Frontal cortex (tissue), 4 donors: ENCODE measurements at places on chromosomes 12 and 14. TPM values are rescaled to one million over a fixed set of nuclear protein-coding genes. Genes with fewer than 3 reads are reported as not detected.

GRCh38 chr12:102548543-102548942 lies 68.2 kb upstream of the IGF1 start:
- DNase-seq, result no peak

DNA sequence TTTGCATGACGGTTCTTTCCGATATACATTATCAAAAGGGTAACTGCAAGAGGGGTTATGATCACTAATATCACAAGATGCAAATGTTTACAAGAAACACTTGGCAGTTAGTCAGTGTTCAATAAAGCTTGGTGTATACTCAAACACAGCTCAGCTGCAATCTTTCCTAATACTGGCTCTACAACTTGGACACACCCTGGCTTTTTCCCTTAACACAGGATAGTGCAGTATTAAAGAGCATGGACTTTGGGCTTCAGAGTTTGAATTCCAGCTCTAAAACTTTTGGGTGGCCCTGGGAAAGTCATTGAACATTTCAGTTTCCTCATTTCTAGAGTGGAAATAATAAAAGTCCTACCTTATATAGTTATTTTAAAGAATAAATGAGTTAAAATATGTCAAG lies 107.0 kb downstream of the HECTD4 start:
- no peak for DNase-seq

- DNase-seq, result no peak
Observed at GRCh38 chr12:24931666-24932405, 17.1 kb downstream of the BCAT1 start.

DNA sequence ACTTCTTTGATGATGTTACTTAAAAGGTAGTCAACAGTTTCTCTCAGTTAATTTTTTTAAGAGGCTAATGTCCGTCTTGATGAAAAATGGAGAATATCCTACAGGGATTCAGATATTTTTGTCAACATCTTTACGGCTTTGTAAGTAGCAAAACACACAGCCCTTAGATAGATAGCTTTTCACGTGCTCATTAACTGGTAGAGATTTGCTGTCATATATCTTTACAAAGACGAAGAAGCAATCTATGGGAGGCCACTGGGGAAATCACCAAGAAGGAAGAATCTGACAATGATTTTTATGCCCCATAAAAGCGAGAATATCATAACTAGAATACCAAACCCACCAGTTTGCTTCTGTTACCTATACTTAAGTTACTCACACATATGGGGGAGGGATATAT lies 121.2 kb downstream of the SLC2A13 start:
- no peak for DNase-seq

TSPAN9 gene
- total RNA-seq, result 22.4 TPM

RPS29 gene
- 2,056 TPM for total RNA-seq

GRCh38 chr14:47044841-47045240 lies 393.3 kb upstream of the RPL10L start:
- no peak for DNase-seq

NELL2 gene
- 2,116 TPM for total RNA-seq

DNA sequence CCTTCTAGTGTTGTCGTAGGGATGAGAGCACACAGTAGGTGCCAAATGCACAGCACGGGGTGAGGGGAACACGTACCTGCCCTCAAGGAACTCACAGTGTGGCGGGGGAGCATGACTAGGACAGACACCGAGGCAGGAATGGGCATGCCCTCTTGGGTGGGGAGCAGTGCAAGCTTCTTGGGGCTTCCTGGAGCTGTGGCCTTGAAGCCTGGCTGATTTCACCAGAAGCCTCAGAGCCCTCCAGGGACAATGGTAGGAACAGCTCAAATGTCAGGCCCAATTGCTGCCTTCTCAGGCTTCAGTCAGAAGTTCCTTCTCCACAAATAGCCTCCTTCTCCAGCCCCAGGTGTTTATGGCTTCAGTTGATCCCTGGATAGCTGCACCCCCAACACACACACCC lies 43.4 kb downstream of the TEAD4 start:
- no peak for DNase-seq

- DNase-seq, result no peak
Observed at GRCh38 chr12:58369576-58369975, 428.2 kb downstream of the ATP23 start.

DNA sequence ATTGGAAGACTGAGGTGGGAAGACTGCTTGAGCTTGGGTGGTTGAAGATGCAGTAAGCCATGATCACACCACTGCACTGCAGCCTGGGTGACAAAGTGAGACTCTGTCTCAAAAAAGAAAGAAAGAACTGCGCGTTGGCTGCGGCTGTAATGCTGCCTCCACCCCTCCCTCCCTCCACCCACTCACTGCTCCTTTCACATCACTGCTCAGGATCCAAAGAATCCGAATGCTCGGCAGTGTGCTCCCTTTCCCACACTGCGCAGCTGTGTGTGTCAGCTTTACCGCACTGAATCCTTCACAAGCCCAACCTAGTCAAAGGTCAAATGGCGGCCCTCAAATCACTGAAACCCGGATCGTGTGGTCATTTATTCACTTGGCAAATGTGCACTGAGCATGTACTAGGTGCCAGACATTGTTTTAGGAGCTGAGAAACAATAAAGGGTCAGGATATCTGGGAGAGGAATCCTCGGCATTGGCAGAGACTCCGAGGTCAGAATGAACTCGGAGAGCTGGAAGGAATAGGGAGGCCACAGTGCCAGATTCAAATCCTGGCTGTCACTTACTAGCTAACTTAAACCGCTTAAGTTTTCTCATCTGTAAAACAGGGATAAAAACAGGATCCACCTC lies 11.5 kb upstream of the TDRD9 start:
- no peak for DNase-seq

GRCh38 chr12:32926356-32926755 lies 29.8 kb upstream of the PKP2 start:
- no peak for DNase-seq

- DNase-seq, result no peak
Observed at GRCh38 chr14:70811050-70811449, 1.7 kb upstream of the MAP3K9 start.

PTPRO gene
- 204 TPM for total RNA-seq

DNA sequence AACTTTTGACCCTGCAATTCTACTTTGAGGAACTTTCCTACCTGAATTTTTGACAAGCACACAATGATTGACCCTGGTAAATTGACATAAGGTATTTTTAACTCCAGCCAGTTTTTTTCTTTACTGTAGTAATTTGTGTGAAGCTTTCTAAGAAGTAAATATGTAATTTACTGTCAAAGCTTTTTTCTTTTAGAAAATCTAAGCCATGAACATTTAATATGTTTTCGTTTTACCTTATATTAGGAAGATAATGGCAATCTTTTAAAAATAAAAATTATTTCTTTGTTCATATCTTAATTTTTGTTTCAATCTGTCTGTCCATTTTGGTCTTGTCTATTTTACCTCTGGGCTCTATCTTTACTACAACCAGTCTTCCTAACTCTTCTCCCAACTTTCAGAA lies 279.9 kb downstream of the FBXL14 start:
- DNase-seq, result no peak

CRACR2A gene
- 0.82 TPM for total RNA-seq

GRCh38 chr12:131042834-131043245 lies 89.1 kb downstream of the ADGRD1 start:
- DNase-seq, result no peak

GRCh38 chr12:121461048-121461447 lies 61.1 kb downstream of the RNF34 start:
- no peak for DNase-seq

DNA sequence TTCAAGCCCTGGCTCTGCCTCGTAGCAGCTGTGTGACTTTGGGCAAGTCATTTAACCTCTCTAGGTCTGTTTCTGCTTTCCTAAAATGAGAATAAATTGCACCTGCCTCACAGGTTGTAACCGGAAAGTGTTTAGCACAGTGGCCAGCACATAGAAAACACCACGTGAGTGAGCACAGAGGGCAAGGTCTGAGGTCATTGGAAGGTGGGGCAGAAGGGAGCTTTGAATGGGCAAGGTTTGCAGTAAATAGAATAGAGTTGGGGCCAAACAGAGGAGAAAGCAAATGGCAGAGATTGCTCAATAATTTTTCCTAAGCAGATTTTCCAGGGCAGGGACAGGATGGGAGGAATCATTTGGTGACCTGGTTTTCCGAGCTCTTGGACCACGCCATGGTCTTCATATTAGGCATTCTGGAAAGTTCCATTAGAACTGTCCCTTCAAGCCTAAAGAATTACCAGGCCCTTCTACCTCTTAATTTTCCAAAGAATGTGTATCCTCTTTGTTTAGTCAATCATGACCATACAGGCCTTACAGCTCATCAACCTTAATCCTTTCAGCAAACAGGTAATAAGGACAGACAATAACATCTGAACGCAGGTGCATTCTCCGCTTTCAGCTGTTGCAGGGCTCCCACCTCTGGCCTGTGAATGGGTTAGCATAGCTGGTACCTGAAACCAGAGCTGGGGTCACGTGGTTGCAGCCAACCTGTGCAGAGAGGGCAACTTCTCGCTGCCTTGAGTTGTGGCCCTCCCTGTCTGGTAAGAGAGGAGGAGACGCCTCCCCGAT lies 53.8 kb downstream of the VWF start:
- no peak for DNase-seq

- no peak for DNase-seq
Observed at GRCh38 chr12:26630546-26631027, 202.4 kb downstream of the ITPR2 start.

KRT74 gene
- total RNA-seq, result not detected

GRCh38 chr14:35818346-35819115 lies 7.6 kb upstream of the BRMS1L start:
- DNase-seq, result peak; percentile 60

- DNase-seq, result no peak
Observed at GRCh38 chr14:58785701-58786100, 147.9 kb downstream of the DACT1 start.

DNA sequence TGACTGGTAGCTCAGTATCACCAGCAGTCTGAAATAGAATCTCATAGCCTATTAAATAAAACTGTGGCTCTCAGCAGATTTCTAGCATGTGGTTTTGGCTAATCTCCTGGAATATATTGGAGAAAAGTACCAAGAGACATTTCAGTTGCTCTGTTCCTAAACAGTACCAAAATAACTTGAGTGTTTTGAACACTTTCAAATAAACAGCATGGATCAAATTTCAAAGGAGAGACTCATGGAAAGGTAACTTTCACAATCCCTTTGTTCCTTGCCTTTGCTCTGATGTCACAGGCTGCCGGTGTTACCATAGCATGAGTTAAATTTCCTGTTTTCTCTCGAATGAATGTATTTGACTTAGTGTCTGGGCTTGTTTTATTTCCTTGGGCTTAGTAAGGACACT lies 3.4 kb downstream of the ARG2 start:
- DNase-seq, result no peak

SDR9C7 gene
- total RNA-seq, result 0.41 TPM
